ENCODE measurements at places on chromosomes 11 and 22. TPM values are rescaled to one million over a fixed set of nuclear protein-coding genes. Genes with fewer than 3 reads are reported as not detected.
A peak's percentile ranks its signal among the peaks of the same experiment; 100 is the strongest.

GRCh38 chr22:22228921-22229320 lies 15.7 kb upstream of the VPREB1 start:
- H3K27me3 ChIP-seq, result peaks cover 7% of the 10 kb centered on the region
- no peaks in the 10 kb centered on the region for H3K36me3 ChIP-seq
- DNase-seq, result no peak
- no peak overlapping the region for H3K4me3 ChIP-seq
- no peak overlapping the region for H3K27ac ChIP-seq

DNA sequence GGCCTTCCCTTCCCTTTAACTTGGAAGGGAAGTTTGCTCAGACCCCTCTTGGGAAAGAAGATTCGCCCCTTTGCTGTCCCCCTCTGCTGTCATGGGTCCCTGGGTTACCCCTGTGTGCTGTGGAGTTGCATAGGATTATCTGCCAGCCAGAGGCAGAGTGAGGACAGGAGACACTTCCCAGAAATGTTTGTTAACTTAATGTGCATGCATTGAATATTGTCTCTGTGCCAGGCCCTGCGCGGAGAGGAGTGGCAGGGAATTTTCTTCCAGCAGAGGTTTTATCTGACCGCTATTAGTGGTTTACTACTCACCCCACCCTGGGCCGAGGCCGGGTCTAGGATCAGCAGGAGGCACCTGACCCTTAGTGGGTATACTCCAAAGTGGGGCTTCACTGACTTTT lies 894.8 kb downstream of the TBC1D22A start:
- H3K36me3 ChIP-seq, result no peaks in the 10 kb centered on the region
- no peak for DNase-seq
- no peaks in the 10 kb centered on the region for H3K4me1 ChIP-seq
- H3K4me3 ChIP-seq, result no peak overlapping the region

DNA sequence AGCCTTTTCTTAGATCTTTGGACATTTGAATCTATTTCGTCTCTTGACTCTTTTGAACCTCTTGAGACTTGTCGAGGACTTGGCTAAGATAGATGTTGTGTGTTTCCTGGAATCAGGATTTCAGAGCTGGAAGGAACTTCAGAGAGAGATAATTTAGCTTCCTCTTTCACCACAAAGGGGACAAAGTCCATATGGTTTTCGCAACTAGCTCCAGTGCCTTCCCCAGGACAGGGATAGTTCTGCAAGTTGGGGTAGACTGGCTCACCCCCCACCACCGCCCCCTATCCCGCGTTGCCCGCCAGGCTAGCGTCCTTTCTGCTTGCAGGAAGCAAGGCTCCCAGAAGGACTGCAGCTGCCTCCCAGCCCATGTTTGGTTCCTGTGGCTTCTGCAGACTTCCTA lies 75.7 kb upstream of the MYO18B start:
- no peaks in the 10 kb centered on the region for H3K36me3 ChIP-seq
- H3K27ac ChIP-seq, result peak overlapping the region; percentile 33
- no peaks in the 10 kb centered on the region for H3K27me3 ChIP-seq
- peak; percentile 77 for DNase-seq
- no peak overlapping the region for H3K4me3 ChIP-seq

DNA sequence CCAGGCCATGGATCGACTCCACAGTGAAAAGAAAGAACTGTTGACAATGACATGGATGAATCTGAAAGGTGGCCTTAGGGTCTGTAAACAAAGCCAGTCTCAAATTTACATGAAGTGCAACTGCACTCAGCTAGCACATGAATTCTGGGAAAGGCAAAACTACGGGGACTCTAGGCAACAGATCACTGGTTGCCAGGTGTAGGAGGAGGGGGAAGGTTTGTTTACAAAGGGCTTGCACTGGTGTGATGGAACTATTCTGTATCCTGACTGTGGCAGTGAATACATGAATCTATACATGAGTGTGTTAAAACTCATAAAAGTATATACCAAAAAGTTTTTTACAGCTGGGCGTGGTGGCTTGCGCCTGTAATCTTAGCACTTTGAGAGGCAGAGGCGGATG lies 27.3 kb downstream of the ALX4 start:
- DNase-seq, result no peak
- H3K27ac ChIP-seq, result no peak overlapping the region
- H3K36me3 ChIP-seq, result no peaks in the 10 kb centered on the region
- H3K4me1 ChIP-seq, result no peaks in the 10 kb centered on the region
- H3K4me3 ChIP-seq, result no peak overlapping the region
- H3K27me3 ChIP-seq, result no peaks in the 10 kb centered on the region

DNA sequence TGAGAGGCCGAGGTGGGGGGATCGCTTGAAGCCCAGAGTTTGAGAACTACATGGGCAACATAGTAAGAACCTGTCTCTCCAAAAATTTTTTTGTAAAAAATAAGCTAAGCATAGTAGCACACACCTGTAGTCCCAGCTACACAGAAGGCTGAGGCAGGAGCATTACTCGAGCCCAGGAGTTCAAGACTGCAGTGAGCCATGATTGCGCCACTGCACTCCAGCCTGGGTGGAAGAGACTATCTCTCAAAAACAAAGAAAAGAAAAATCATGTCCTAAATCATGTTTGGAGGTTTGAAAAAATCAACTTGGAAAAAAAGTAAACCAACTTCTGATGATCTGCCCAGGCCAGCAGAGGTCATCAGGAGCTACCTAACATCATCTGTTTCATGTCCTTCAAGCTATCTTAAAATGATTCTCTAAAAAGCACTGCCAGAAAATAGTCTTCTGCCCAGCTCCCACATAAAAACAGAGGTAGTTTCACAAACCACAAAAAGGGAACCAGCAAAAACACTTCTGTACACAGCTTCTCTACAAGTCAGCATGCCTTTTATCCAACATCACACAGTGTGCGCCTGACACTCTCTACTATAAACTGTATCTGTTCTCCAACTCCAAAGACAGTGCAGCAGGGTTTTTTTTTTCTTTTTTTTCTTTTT lies 165.0 kb downstream of the SOX6 start:
- H3K27me3 ChIP-seq, result no peaks in the 10 kb centered on the region
- no peaks in the 10 kb centered on the region for H3K36me3 ChIP-seq
- peak; percentile 46 for DNase-seq
- H3K4me1 ChIP-seq, result no peaks in the 10 kb centered on the region
- no peak overlapping the region for H3K27ac ChIP-seq
- H3K4me3 ChIP-seq, result no peak overlapping the region

DNA sequence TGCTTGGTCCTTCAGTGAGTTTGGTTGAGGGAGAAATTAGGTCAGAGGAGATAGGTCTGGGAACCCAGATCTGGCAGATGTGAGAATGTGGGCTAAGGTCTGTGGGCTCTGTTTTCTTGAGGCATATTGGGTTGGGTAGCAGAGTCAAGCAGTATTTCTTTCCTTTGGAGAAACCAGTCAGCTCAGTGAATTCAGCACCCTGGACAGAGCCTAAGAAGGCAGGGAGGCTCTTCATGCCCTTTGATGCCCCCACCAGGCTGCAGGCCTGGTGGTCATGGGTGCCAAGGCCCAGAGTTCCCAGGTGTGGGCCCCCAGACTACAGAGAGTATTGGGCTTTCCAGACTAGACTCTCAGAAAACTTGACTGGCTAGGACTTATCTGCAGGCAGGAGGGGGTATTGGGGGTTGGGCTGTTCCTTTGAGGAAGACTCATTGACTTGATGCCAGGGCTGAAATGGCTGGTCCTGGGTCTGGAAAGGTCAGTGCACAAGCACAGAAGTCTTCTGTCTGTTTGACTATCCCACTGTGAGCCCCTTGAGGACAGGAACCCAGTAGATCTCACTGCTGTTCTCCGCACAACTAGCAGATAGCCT lies 45.3 kb upstream of the NECTIN1 start:
- DNase-seq, result peak; percentile 36
- peaks cover 5% of the 10 kb centered on the region for H3K27me3 ChIP-seq
- H3K27ac ChIP-seq, result no peak overlapping the region
- no peaks in the 10 kb centered on the region for H3K36me3 ChIP-seq
- H3K4me1 ChIP-seq, result no peaks in the 10 kb centered on the region
- H3K4me3 ChIP-seq, result no peak overlapping the region

The C11orf87 gene
- 0.35 TPM for total RNA-seq

The ADORA2A gene
- total RNA-seq, result 17.2 TPM

The TMEM138 gene
- total RNA-seq, result 46.3 TPM

GRCh38 chr22:37618072-37618656 lies 9.5 kb downstream of the GGA1 start:
- H3K4me3 ChIP-seq, result no peak overlapping the region
- no peak overlapping the region for H3K27ac ChIP-seq
- H3K27me3 ChIP-seq, result no peaks in the 10 kb centered on the region
- H3K36me3 ChIP-seq, result peaks cover 88% of the 10 kb centered on the region

The THRSP gene
- not detected for total RNA-seq
